ENCODE measurements at places on chromosomes 1 and 21.

- DNase-seq, result no peak
Observed at GRCh38 chr1:230011333-230012092, 55.5 kb upstream of the GALNT2 start.

GRCh38 chr1:178688244-178688643 lies 36.8 kb upstream of the RALGPS2 start:
- DNase-seq, result no peak

DNA sequence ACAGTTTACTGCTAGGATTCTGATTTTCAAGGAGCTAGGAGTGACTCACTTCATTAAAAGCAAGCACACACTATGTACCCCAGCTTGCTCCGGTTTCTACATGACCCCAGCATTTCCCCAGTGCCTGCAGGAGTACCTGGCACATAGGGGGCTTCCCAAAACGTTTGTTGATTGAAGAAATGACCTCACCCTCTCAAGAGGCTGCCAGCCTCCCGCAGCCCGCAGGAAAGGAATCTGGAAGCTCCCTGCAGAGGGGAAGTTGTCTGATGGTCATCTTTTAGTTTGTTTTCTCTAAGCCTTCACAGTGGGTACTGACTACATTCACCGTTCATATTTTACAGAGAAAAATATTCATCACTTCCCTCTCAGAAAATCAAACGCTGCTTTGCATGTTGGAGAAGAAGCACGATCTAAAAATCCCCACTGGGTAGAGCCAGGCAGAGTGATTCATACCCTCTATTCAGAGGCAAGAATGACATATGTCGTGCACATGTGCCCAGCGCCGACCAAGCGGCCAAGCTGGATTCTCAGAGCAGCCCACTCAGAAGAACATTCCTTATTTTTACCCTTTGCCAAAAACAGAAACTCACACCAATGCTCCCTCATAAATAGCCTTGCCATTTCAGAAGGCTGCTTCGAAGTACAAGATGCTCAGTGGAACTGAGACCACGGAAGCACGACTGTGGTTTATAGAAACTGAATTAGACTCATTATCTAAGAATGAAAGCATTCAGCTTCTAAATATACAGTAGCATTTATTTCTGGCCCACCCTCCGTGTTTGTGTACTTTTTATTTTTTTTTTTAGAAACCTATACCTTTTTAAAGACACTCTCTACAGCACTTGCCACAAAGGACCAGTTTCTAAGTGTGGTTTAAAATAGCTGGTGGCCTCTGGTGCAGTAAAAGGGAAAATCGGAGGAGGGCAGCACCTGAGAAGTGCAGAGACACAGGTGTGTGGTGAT lies 143.2 kb downstream of the MIS18A start:
- DNase-seq, result no peak

DNA sequence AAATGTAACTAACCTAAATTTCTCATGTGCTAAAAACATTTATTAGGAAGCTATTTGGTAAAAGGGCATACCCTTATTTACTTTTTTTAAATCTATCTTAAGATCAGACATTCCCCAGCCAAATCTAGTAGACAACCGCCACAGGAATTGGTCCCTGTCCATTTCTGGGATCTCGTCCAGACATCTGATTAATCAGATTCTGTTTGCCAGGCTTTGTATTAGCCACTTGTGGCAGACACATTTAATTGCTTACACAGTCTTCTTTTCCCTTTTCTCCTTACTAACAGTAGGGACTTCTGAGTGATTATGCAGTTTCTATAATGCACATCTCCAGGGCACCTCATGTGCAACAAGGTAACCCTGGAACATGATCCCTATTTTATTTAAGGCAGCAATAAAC lies 449.0 kb upstream of the RGS18 start:
- no peak for DNase-seq

GRCh38 chr1:223022641-223023473 lies 120.2 kb downstream of the TLR5 start:
- DNase-seq, result peak; percentile 72

DNA sequence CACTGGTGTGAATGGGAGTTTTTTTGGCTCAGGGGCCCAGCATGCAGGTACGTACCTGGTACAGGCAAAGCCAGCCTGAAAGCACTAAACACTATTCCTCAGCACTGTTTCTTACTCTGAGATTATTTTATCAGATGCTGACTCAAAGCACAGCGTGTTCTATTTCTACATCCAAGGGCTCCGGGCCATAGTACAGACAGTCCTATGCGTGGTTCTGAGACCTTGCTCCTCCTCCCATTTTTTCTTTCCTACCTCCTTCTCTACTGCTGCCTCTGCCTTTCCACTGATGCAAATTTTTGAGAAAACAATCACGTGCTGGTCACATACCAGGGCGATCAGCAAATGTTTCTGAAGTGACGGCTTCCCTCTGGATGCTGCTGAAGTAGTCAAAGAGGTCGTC lies 36.3 kb downstream of the PDPN start:
- DNase-seq, result no peak

GRCh38 chr1:246106342-246106763 lies 400.7 kb downstream of the SMYD3 start:
- no peak for DNase-seq

- DNase-seq, result no peak
Observed at GRCh38 chr1:207910591-207911354, at the start of gene CD34. TSS of gene CD34 (minus strand) at chr1:207911125. CDS start at chr1:207911080, 45 bp downstream.

DNA sequence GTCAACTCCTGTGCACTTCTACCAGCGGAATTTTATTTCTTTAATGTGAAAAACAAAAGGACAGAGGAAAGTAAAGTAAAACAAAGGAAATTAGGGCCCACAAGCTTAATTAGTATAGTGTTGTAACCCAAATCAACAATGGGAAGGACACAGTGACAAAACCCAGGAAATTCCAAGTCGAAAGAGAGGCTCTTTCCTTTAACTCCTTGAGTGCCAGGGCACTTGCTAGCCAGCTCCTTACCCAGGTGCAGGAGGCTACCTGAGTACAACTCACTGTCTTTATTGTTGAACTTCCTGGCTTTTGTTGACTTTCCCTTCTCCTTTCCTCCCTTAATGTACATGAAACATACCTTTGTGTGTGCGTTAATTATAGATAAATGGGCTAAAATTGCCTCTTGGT lies 55.0 kb downstream of the PEX14 start:
- no peak for DNase-seq

DNA sequence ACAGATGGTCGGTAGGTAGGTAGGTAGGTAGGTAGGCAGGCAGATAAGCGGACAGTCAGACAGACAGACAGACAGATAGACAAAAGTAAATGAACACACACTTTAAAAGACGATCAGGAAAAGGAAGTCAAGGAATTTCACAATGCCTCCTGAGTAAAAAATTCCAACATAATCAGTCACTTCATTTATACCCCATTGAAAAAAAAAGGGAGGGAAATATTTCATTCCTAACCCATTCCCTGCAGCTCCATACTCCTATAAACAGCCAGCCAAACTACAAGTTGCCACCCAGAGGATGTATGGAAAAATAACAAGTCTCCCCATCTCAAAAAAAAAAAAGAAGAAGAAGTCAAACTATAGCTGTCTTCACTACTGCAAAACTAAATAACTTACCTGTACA lies 43.4 kb downstream of the ZZZ3 start:
- DNase-seq, result no peak

GRCh38 chr1:9784508-9785133 lies 39.1 kb downstream of the CLSTN1 start:
- DNase-seq, result no peak

- DNase-seq, result no peak
Observed at GRCh38 chr1:9305216-9305615, 12.5 kb downstream of the SPSB1 start.

- DNase-seq, result no peak
Observed at GRCh38 chr1:42739753-42740700, at the start of gene CLDN19. TSS of gene CLDN19 (minus strand) at chr1:42740236. CDS start at chr1:42740063, 173 bp downstream.

DNA sequence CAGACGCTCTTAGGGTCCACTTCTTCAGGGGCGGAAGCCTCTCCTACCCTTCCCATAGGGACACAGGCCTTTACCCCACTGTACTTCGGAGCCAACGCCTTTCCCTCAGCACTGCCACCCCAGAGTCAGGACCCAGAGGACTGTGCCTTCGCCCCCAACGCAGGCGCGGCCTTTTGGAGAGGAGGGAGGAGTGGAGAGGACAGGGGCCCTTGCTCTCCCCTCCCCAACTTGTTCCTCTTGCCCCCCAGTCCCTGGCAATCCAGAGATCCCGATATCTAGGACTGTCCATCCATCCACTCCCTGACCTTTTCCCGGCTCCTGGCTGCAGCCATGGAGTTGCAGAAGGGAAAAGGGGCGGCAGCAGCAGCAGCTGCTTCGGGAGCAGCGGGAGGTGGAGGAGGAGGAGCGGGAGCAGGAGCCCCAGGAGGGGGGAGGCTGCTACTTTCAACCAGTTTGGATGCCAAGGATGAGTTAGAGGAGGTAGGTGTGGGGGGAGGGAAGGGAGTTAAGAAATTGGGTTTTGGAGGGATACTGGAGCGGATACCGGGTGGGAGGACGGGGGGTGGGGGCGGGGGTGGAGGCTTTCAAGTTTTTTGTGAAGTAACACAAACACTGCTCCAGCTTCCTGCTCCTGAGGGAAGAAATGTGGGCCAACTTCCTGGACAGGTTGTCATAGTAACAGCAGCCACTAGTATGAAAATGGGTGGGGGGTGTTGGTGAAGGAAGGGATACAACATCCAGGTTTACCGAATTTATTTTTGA lies 636 bp downstream of the INTS3 start:
- DNase-seq, result peak; percentile 12

DNA sequence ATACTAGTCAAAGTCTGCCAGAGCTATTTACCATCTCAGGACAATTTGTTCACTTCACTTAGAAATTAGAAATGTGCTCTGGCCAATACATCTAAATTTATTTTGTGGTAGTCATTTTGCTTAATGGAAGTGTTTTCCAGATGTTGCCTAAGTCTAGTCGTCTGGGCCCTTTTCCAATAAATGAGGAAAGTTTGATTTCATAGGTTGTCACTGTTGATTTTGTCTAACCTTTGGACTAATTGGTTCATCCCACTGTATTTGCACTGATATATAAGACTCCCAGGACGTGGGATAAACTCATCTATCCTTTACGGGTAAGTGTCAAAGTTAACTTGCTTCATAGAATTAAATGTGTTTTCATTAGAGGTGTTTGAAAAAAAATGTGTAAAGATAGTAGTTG lies 79.1 kb downstream of the TPR start:
- DNase-seq, result no peak

DNA sequence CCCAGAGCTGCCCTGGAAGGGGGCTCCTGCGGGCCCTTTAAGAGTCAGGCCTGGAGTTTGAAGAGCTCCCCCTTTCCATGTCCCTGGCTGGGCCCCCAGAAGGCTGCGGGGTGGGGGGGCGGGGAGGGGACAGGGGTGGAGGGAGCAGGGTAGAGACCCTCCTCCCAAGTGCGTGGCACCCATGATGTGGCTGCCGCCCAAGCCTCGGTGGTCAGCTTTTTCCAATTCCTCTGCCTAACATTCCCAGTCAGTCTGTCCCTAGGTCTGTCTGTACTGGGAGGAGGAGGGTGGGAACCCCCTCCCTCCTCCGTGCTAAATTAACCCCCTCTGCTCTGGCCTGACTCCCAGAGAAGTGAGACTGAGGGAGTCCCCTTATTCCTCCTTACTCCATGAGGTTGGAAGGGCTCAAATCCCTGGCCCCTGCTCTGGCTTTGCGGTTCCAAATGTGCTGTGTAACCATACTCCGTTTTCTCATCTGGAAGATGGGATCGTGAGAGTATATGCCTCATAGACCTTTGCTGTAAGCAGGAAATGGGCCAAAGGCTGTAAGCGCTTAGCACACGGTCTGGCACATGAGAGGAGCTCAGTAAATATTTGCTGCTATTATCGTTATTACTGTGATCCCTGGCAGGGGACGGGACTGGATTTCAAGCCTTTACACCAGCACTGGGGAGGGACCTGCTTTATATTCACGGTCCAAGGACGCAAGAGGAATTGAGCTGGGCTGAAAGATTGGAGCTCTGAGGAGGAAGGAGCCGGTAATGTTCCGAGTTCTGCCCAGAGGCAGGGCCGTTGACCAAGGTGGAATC lies 658 bp upstream of the COL16A1 start:
- DNase-seq, result no peak

DNA sequence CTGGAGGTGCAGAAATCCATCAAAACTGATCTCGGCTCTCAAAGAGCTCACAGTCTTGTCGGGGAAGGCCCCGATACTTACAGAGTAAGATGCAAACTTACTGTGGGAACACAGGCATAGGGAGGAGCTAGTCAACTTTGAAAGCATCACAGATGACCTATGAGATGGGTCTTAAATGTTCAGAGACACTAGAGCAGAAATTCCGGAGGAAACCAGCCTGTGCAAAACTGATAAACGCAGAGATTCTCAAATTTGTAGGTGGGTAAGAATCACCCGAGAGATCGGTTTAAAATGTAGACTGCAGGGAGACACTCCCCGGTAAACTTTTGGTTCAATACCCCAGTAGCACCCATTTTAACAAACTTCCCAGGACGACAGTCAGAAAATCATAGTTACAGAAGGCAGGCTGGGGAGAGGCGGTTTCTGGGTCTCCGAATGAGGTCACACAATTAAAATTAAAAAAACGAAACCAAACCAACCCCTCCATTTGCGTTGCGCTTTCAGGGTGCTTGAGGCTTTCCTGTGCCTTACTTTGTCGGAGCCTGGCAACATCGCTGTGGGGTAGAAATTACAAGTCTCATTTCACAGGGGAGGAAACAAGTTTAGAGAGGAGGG lies 755 bp upstream of the THRAP3 start:
- no peak for DNase-seq

GRCh38 chr1:13922466-13923110 lies 222.6 kb downstream of the PRDM2 start:
- DNase-seq, result peak; percentile 13
